Activated CD4-positive, alpha-beta T cell treated with anti-CD3 and anti-CD28 coated beads, Interleukin-2, amount 50 U/mL, for 16 hours (primary cell): ENCODE measurements at places on chromosomes 4 and X.

DNA sequence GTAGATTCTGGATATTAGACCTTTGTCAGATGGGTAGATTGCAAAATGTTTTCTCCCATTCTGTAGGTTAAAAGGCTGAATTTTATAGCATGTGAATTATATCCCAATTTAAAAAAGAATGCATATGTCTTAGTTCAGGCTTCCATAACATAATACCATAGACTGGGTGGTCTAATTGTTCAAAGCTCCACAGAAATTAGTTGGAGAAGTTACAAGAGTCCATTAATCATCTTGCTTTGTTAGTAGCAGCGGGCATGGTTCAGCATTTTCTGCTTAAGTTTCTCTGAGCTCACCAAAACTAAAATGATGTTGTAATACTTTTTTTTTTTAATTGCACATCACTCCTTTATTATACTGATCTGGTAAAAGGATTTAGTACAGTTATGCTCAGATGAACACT, 1.8 kb downstream of the PGAM4 start:
- no peak for DNase-seq

DNA sequence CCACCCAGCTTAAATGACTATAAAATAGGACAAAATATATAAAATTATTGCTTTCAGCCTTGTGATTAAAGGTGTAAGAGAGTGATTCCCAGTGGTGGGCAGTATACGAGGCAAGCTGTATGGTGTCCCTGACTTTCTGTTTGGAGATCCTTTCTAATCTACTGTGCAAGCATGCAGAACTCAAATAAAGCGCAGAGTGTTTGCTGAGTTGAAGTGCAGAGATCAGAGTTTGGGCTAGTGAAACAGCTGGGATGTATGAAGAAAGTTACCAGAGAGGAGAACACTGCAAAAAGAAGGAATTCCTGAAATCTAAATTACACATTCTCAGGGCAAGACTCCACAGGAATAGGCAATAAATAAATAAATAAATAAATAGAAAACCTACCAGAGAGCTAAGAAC, 218.5 kb upstream of the TLL1 start:
- DNase-seq = no peak

- DNase-seq = no peak
Observed at GRCh38 chr4:182537031-182537795, 294.0 kb downstream of the TENM3 start.

DNA sequence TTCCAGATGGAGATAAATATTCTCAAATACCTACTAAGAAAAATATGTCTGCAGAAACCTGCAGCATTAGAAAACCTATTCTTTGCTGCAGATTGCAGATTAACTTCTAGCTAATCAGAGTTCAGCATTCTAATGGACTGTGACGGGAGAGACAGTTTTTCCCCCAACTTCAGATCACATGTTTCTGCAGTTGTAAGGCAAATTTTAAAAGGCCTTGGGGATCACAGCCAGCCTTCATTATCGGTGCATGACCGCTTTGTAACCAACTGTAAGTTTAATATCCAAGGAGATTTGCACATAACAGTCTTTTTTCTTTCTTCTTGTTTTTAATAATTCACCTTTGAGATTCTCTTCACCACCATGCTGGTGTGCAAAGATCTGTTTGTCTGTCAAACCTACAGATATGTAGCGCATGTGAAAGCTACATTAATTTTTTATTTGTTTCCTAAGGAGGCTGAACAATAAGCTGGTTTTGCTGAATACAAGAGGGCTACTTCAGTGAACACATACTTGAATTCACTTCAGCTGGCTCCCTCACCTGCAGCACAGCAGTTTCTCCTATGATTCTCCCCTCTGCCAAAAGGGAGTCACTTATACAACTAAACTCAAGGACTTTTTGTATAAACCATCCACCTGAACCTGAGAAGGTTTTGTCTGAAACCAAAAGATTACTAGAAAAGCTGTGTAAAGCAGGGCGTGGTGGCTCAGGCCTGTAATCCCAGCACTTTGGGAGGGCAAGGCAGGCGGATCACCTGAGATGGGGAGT, 488.5 kb downstream of the RPA4 start:
- DNase-seq = no peak

DNA sequence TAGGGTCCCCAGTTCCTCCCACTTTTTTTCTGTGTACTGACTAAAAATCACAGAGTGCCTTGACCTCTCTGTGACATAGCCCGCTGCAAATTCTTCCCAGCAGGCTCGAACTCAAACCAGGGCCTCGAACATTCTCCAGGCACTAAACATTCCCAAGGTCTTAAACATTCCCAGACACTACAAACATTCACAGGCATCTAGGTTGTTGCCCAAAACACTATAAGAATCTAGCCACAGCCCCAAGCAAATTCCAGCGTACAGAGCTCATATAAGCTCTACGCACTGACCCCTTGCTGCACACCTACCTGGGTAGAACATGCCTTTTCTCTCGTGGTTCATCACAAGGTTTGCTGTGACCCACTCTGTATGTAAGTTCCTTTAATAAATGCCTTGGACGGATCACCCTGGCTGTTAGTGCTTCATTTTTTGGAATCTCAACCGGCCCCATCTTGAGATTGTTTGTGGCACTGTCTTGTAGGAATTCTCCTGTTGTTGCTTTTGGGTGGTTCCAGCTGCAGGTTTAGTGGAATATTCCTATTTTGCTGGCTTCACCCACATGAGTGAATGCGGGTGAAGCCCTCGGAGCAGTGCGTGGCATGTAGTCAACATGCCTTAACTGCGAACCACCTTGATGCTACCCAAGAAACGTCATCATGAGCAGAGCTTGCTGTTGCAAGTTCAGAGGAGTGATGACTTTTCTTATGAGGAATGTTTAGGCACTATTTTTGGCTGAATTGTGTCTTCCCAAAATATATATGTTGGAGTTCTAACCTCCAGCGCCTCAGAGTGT, 230.0 kb downstream of the HS3ST1 start:
- no peak for DNase-seq

GRCh38 chrX:145910017-145910416, 92.4 kb downstream of the SLITRK2 start:
- no peak for DNase-seq
